ENCODE measurements at places on chromosomes 12 and 14. TPM values are rescaled to one million over a fixed set of nuclear protein-coding genes. Genes with fewer than 3 reads are reported as not detected.

DNA sequence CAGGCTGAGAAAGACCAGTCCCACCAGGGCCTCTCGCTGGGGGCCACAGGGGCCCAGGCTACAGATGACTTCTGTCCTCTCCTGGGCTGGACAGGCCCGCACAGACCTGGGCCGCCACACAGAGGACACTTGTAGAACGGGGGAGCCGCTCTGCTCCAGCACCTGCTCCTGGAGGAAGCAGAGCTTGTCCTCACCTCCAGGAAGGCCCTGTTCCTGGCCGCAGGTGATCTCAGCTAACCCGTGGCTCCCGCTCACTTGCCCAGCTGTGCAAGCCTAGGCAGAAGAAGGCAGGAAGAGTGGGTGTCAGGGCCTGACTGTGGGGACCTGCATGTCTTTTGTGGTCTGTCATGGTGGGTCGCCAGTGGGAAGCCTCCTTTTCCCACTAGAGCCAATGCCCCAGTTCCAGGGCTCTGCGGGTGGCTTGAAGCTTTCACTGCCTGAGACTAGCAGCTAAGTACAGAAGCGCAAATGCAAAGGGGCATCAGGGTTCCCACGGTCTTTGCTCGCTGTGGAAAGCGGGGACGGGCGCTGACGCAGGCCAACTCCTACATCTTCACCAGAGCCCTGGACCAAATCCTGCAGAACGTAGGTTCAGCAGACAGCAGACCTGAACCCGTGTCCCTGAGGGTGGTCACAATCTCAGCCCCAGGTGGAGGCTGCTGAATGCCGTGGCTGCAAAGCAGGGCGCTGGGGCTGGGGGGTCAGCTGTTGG, 8.8 kb upstream of the CEP170B start:
- DNase-seq = no peak

DNA sequence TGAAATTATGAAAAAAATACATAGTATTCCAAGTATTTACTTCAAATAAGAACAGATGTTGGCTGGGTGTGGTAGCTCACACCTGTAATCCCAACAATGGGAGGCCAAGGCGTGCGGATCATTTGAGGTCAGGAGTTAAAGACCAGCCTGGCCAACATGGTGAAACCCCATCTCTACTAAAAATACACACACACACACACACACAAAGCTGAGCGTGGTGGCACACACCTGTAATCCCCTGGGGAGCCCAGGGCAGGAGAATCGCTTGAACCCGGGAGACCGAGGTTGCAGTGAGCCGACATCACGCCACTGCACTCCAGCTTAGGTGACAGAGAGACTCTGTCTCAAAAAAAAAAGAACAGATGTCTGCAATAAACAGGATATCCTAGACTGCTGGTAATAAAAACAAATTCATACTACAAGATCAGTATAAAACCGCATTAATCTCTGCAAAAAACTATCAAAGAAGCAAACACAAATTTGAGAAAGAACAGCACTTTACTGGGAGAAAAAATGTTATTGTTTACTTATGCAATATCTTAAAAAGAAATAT, 23.8 kb downstream of the EEA1 start:
- DNase-seq = no peak

DNA sequence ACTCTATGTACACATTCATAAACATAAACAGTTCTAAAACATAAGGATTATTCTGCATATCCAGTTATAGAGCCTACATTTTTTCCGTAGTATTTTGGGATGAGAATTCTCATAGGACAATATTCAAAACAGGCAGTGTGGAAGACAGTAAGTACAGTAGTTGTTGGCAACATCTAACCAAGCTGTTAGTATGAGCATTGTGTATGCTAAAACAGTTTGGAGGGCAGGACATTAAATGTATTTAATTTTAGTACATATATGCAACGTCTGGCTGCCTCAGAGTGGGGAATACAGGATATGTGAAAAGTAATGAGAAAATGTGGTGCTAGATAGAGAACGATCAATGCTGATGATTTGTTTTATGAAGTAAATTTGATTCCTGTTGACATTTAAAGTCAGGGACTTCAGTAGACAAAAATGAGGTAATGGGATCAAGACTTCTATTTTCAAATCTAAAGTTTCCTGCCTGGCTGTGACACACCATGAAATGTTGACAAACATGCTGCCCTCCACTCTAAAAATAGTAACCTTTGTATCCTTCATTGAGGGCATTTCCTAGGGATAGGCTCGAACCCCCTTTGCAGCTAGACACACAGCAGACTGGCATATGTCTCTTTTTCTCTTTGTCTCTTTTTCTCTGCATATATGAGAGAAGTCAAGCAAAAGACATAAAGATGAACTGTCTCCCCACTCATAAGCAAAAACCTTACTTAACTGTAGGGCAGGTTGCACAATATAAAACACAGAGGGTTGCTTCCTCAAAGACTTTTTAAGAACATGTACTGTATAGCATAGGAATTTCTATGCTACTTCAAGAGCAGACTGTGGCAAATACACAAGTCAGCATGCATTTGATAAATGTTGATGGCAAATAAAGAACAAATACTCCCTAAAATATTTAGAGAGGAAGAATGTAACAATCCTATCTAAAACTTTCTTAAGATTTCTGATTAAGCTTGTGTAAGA, 75.5 kb upstream of the GTF2A1 start:
- no peak for DNase-seq

DNA sequence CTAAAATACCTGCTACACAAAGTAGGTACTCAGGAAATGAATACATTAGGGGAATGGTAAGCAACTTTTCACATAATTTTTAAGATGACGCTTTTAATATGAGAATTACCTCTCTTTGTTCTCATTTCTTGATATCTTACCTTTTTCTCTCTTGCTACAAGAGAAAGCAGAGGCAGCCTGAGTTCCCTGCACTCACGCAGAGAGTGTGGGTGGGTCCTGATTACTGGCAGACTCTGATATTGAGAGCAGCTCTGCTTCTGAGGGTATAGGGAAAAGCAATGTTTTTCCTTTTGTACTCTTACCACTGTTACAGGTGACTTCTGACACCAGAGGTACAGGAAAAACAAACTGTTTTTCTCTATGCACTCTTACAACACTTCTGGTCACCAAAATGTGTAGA, 420.2 kb upstream of the TMTC1 start:
- DNase-seq = no peak

Gene DIO2
- 1.0 TPM for total RNA-seq
